ENCODE measurements at places on chromosomes 2 and 18.
A peak's percentile ranks its signal among the peaks of the same experiment; 100 is the strongest.

DNA sequence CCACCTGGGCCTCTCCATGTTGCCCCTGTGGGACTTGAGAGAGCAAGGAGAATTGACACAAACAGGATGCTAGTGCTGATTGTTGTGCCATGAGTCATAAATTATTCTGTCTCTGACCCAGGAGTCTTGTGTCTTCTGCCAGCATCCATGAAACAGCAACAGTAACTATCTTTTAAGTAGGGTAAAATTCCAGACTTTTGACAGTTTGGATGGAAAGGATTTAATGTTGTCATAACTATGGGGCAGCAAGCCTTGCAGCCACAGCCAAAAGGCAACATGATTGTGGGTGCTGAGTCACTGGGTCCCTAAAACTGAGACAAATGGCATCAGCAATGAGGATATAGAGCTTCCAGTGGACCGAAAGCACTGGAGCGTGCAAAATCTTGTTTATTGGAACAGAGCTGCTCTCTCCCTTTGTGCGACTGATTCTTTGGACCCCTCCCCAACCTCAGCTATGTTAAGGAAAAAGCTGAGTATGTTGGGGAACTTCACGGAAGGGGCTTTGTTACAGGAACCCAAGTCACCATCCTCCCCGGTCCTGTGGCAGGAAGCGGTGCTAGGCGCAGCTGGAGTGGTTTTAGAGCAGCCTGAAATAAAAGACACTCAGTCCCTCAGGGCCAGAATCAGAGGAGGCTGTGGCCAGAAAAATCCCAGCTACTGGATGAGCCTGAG is 9.6 kb upstream of the ITPRIPL1 start:
- peak; percentile 48 for DNase-seq

DNA sequence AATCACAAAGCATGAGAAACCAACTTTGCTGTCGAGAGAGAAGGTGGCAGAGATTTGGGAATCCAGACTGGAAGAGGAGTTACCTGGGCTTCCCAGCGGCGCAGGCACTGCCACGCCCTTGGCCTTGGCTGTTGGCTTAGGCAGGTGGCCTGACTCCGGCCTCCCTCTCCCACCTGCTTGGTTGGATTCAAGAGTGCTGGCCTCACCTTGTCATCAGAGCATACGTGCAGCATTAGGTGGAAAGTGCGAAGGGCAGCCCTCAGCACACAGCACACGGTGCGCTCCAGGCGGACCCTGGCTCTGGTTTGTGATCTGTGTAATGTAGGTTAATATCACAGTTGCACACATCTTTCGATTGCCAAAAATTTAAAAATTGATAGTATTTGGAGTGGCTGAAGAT is 19.2 kb upstream of the ASB1 start:
- DNase-seq: no peak

DNA sequence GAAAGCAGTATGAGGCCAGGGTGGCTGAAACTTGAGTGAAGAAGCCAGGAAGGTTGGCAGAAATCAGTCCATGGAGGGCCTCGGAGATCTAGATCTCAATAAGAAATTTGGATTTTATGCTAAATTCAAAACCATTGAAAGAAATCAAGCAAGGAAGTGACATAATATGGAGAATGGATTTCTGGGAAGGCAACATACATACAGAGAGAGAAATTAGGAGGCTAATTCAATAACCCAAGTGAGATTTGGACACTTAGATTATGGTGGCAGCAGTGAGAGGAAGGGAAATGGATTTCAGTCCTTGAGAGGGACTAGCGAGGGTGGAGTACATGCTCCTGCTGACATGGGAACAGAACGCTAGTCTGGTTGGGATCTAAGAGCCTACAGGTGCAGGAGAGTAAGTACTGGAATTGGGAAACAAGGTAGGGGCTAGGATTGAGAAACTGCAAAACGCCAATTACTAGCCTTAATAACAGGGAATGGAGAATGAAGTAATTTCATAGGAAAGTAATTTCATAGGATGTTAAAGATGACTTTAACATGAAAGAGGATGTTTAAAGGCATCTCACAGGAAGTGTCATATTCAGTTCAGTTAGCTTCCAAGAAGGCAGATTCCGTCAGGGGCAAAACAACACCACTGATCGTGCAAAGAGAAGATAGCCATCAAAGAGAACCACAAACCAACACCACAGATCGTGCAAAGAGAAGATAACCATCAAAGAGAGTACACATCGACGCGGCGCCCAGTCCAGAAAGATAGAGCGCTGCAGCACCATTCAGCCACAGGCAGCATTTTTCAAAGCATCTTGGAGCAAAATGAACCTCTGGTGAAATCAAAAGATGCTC is 27.2 kb downstream of the CDKL4 start:
- DNase-seq: peak; percentile 81

DNA sequence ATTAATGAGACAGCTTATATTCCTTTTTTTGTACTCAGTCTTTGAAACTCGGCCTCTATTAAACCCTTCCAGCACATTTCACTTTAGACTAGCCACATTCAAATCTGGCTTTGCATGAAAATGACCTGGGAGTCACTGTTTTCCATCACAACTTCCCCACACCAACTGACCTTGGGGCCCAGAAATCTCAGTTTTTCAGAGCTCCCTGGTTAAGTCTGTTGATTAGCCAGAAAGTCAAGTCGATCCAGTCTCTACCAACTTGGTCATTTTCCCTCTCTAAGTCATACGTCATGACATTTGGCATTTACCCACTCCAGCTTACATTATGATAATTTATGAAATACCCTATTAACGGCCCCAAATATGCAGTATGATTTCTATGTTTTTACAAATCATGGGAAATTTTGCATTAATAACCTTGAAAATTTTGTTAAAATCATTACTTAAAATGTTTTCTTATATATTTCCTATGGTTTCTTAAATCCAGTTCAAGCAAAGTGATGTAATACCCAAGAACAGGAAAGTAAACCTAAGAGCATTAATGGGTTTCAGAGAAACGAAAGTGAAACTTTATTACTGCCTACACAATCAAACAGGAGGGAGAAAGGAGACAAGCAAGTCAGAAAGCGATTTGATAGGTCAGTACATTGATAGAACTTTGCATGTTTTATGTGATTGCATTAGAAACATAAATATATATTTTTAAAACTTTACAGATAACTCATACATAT is 77.1 kb downstream of the SPATS2L start:
- no peak for DNase-seq

DNA sequence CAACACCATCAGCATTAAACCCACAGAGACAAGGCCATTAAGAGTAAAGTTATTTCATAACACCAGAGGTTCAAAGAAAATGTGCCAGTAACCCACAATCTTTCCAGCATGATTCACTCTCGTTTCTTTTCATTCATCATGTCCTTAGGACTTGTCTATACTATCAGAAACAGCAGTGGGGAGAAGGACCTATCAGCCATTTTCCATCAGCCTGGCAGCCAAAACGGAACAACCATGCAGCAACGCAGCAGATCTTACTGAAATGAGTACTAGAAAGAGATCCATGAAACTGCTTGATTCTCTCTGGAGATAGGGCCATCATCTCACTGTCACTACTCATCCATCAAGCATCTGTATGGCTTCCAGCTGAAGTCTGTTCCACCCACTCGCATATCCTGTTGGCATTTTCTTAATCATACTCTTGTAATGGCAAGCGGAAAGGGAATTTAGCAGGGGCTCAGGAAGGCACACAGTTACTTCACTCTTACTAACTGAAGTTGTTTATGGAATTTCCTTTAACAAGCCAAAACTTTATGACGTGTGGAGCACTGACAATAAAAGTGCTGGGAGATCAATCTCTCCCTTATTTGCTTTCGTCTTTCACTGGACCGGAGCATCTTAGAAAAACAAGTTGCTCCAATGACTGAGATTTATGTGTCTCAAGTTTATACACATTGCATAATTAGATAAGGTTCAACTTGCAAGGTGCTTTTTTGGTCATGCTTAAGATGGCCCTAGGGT is 69.7 kb downstream of the EPHA4 start:
- DNase-seq: no peak
